ENCODE measurements at places on chromosomes 7 and 10.

GRCh38 chr7:16260236-16260728, 161.1 kb downstream of the CRPPA start:
- no peak for DNase-seq

- no peak for DNase-seq
Measured at GRCh38 chr7:17719998-17720397, 220.3 kb downstream of the SNX13 start.

- DNase-seq: no peak
Measured at GRCh38 chr7:113986216-113986615, 67.4 kb upstream of the PPP1R3A start.

DNA sequence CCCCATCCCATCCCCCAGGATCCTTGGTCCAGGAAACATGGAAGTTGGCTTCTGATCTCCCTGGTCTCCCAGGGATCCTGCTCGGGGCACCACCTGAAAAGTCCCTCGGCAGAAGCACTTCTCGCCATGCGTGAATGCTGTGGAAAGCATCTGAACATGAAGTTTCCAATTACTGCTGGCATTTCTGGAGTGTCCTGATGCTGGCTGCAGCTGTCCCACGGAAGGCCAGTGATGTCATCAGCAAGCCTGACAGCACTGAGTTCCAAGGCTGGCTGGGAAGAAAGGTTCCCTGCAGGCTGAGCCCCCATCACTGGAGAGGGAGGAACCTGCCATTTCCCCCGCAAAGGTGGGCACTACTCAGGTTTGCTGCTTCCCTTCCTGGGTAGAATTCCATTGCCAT, 71.4 kb downstream of the KCNMA1 start:
- no peak for DNase-seq

DNA sequence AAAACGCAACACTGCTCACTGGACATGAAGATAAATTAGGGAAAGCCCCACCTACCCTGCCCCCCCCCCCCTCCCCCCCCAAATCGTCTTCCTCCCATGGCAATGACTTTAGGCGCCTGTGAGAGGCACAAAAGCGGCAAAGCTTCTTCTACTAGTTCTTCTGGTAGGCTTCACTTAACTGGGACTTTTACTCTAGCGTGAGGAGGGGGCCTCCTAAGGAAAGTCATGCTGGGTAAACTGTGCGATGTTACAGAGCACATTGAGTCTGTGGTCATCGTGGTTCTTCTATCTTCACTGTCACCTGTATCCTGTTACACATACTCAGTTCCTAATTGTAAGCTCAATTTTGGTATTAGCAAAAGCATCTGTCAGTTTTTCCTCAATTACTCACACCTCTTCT, 25.1 kb downstream of the HSPB1 start:
- DNase-seq: no peak
